BJ (cell line): ENCODE measurements at places on chromosomes 2 and 18. TPM values are rescaled to one million over a fixed set of nuclear protein-coding genes. Genes with fewer than 3 reads are reported as not detected.

- no peak for DNase-seq
Observed at GRCh38 chr2:225002656-225003045, 39.6 kb downstream of the DOCK10 start.

The XDH gene
- 0.47 and 0.69 TPM in 2 replicates for polyA plus RNA-seq

GRCh38 chr2:97784953-97785352, 71.6 kb downstream of the ZAP70 start:
- DNase-seq = no peak

DNA sequence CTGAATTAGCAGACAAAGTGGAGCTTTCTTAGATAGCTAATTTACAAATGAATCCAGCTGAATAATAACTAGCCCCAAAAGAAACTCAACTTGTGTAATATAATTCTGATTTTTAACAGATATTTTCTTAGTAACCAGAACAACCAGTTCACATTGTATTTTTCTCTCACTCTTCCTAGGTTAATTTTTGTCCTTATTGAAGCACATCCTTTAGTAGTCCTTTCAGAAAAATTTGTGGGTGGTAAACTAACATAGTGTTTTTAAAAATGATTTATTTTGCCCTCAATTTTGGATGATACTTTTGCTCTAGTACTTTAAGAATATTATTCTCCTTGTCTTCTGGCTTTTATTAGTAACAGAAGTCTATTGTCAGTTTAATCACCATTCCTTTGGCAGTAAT, 190.6 kb upstream of the SLC39A10 start:
- no peak for DNase-seq

DNA sequence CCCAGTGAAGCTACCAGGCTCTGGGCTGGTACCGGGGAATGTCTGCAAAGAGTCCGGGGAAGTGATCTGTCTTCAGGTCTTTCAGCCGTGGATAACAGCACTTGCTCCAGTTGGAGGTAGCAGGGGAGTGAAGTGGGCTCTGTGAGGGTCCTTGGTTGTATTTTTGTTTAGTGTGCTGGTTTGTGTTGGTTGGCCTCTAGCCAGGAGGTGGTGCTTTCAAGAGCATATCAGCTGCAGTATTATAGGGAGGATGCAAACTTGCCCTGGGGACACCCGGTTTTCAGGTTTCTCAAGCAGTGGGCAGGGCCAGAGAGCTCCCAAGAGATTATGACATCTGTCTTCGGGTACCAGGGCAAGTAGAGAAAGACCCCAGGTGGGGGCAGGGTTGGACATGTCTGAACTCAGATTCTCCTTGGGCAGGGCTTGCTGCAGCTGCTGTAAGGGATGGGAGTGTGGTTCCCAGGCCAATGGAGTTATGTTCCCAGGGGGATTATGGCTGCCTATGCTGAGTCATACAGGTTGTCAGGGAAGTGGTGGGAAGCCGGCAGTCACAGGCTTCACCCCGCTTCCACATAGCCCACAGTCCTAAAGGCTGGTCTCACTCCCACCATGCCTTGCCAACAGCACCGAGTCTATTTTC, 34.4 kb downstream of the ACAA2 start:
- DNase-seq = no peak

- no peak for DNase-seq
Observed at GRCh38 chr2:220946552-220946951, 625.6 kb downstream of the EPHA4 start.

DNA sequence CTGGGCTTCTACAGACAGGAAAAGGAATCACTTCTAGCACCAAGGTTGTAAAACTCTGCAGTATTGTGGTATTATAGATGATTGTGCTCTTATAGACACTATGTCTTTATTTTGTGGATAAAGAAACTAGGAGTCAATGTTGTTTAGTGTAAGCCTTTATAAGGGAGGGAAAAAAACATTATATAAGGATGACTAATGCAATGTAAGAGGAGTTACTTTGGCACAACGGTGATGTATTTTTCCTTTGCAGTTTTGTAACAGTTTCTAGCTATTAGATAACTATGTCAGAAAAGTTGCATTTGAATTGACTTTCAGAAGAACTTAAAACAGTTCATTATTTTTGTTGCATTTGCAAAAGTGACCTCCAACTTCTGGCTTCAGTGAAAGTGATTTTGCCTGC, 545.4 kb downstream of the CCDC85A start:
- DNase-seq = no peak

DNA sequence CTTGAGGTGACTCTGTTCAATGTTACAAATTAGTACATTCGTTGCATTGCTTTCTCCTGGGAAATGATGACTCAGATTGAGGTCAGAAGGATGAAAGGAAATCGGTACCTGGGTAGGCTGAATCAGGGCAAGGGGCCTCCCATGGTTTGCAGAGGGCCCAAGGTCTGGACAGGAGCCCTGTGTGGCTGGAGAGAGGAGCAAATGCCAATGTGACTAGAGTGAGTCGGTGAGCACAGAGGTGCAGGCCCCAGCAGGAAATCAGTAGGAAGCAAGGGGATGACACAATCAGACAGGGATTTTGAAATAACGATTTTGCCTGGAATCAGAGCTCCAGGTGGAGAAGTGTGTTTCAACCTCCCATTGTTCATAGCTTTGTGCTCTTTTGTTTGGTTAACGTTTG, 118.9 kb downstream of the CCDC102B start:
- DNase-seq = no peak

GRCh38 chr2:166230024-166230723, 102.4 kb upstream of the SCN1A start:
- DNase-seq = no peak

DNA sequence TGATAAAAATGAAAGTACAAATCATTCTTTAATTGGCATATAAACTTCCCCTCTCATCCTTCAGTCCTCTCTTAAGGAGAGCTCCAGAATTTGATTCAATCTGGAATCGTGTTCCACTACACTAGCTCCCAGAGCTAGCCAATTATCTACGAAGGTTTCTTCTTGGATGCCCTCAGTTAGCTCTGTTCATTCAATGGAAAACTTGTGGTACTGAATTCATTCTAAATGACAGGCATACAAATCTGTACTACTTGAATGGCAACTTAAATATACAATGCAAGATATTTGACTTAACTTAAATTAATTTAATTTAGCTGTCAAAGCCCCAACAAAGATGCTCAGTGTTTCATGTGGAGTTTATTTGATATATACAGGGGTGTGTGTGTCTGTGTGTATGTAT, 1474.2 kb upstream of the CELF4 start:
- DNase-seq = no peak

The QPCT gene
- polyA plus RNA-seq = 15.9 and 18.1 TPM in 2 replicates

- no peak for DNase-seq
Observed at GRCh38 chr2:175855794-175856453, 146.1 kb downstream of the LNPK start.

GRCh38 chr2:30733876-30734520, 73.2 kb downstream of the CAPN13 start:
- no peak for DNase-seq

- DNase-seq = no peak
Observed at GRCh38 chr2:84972207-84972783, 1.3 kb downstream of the KCMF1 start.

DNA sequence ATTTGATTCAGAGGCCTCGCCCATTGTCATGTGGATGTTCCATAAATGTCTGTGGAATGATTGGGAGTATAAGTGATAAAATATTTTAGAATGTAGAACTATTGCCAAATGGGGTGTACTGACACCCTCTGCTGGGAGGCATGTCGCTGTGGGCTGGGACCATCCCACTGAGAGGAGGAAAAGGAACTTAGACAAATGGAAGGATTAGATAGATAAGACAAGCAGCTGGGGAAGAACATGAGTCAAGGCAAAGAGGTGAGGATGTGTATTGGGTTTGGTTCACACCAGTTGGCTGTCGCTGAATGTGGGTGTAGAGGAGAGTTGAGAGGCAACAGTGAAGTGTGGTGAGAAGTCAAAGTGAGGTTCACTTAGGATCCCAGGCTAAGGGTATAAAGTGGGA, 4.0 kb downstream of the C2orf74 start:
- DNase-seq = no peak

The LAMA3 gene
- polyA plus RNA-seq = 5.6 and 6.6 TPM in 2 replicates

DNA sequence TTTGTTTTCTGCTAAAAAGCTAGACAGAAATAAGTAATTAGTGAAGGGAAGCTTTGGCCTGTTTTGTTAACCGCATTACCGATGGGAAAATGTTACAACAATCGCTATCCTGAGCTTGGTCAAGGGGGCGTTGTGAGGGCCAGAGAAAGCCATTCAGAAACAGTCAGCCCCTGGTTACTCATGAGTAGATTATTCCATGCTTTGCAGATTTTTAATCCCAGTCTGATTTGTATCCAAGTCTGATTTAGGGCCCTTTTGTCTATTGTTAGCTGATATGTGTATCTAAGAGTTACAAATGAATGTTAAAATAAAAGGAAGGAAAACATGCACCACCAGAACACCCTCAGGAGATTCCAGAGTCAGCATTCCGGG, 99.1 kb downstream of the PRPF40A start:
- DNase-seq = no peak

The HNMT gene
- polyA plus RNA-seq = 7.7 and 14.6 TPM in 2 replicates

The PNPT1 gene
- polyA plus RNA-seq = 9.4 and 13.4 TPM in 2 replicates

The SLC40A1 gene
- 0.47 and 0.83 TPM in 2 replicates for polyA plus RNA-seq

The UGT1A1 gene
- polyA plus RNA-seq = not detected in 2 replicates

DNA sequence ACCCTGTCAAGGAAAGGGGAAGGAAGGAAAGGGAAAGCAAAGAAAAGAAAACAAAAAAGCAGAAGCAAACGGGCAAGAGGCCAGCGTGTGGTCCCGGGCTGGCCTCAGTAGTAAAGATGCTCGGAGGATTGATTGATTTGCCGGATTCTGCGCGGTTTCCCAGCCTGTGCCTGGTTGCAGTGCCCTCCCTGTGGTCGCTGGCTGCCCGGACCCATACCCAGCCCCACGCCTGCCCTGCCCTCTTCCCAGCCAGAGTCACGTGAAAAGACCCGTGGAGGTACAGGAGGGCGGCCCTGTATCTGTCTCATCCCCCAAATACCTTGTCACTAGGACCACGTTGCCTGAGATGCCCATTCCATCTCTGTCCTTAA, 55.1 kb upstream of the IMP4 start:
- no peak for DNase-seq
